Thoracic aorta (tissue), 2 donors: ENCODE measurements at places on chromosomes 2 and 18.

DNA sequence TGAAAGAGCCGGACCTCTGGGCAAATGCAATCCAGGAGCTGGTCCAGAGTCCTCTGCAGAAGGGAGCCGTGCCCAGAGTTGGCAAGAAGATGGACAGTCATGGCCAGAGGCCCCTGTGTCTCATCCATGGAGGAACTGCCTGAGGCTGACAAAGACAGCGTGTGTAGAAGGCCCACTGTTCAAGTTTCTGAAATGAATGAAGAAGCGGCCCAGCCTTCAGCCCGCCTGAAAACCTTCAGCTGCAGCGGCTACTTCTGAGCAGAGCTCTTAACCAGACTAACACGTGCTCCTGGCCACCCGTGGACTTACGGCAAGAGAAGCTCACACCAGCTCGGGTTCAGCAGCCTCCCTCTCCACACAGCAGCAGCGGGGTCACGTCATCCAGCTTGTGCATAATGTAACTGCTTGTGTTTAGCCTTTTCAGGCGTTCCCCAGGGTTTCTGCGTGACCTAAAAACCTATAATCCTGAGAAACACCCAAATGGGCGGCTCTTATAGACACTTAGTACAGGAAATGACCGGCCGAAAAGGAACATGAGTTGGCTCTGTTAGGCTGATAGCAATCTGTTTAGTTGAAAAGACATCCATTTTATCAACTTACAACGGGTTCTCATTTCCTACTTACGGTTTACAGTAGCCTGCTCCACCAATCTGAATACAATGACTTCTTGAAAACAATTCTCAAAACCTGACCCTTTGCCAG is at the start of gene FAM124B:
TSS of gene FAM124B (minus strand) at position 467 of the 702 bp plus-strand sequence. CDS start at position 128, 339 bp downstream.
- peak; percentile 13 for DNase-seq

- no peak for DNase-seq
Observed at GRCh38 chr18:23619388-23619881, 33.1 kb upstream of the NPC1 start.

- DNase-seq = no peak
Observed at GRCh38 chr18:75915941-75916623, 488.6 kb upstream of the SMIM21 start.

GRCh38 chr2:104028061-104028460 is 825.9 kb upstream of the POU3F3 start:
- DNase-seq = no peak

DNA sequence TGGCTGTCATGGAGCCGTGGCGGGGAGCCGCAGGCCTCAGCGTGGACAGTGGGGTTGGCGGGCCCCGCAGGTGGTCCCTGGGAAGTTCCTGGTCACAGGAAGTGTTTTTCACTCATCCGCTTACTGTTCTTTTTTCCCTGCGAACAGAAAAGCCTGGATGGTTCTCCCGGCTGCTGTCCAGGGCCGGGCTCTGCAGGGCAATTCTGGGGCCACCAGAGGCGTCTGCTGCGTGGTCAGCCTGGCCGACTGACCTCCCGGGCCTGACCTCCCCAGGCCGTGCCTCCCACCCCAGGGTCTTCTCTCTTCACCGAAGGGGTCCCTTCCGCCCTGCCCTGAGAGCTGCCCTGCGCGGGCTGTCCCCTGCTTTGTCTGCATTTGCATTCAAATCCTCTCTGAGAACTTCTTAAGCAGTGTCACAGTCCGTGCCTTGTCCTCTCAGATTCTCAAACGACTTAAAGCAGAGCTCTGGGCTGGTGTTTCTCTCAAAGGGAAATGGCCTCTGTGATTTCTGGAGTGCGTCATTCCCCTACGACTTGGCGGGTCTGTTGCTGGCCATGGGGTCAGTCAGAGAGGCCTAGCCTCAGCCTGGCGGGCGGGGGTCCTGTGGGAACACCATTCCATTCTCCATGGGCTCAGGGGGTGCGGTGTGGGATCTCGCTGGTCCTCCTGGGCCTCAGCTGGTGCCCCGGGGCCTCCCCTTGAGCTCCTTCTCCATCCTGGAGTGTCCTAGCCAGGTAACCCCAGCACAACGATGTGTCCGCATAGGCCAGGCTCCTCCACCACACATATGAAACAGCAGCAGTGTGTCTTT is 38.3 kb downstream of the KLHL29 start:
- DNase-seq = no peak

DNA sequence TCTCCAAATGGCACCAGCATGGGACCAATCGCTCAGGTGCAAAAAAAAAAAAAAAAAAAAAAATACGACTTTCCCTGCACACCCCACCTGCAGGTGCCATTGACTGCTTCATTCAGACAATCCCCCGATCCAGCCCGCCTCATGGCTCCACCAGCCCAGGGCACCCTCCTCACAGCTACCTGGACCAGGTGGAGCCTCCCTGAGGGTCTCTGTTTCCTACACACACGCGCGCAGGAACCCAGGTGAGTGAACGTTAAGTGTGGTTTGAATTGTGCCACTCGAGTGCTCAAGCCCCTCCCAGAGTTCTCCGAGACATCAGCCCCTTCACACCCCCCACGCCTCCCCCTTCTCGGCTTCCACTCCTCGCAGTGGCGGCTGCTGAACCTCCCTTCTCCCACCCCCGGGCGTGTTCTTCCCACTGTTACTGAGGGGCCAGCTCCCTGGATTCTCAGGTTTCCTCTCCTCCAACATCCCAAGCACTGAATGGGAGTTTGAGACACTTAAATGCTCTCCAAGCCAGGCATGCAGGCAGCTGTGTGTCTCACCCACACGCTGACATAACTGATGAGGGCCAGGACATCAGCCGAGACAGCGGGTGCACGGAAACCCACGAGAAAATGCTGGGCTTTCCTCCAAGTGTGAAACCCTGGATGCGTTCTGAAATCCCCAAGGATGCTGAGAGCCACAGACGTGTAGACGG is 88.8 kb upstream of the SNTG2 start:
- DNase-seq = no peak

GRCh38 chr18:41999751-42000150 is 44.7 kb downstream of the PIK3C3 start:
- DNase-seq = no peak

GRCh38 chr2:37827455-37827854 is 97.6 kb upstream of the RMDN2 start:
- DNase-seq = no peak

DNA sequence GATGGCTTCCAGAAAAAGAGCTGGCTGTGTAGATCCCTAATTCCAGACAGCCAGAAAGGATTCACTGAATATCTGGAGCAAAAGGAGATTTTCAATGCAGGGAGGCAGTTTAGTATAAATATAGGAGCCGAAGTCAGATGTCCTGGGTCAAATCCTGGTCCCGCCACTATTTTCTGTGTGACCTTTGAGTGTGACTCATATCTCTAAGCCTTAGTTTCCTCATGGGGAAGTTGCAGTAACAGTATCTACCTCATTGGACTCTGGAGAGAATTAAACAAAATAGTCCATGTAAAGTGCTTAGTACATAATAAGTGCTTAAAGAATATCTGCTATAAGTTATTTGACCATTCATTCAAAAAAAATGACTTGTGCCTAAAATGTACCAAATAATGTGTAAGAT is 52.1 kb upstream of the ITGA6 start:
- no peak for DNase-seq

- no peak for DNase-seq
Observed at GRCh38 chr2:112074506-112074905, 19.4 kb downstream of the TMEM87B start.

DNA sequence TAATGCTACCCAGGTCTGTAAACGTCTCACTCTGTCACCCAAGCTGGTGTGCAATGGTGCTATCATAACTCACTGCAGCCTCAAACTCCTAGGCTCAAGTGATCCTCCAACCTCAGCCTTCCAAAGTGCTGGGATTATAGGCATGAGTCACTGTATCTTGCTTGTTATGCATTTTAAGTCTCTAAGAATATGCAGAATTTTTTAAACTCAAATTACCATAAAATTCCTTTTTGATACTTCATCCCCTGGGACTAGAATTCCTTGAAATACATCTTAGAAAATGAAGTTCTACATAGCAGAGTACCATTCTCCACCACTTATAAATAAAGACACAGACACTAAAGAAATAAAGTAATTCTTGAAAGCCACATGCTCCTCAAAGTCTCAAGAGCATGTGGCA is 30.2 kb upstream of the LRATD1 start:
- no peak for DNase-seq

- no peak for DNase-seq
Observed at GRCh38 chr2:10914272-10914693, 2.5 kb downstream of the KCNF1 start.

DNA sequence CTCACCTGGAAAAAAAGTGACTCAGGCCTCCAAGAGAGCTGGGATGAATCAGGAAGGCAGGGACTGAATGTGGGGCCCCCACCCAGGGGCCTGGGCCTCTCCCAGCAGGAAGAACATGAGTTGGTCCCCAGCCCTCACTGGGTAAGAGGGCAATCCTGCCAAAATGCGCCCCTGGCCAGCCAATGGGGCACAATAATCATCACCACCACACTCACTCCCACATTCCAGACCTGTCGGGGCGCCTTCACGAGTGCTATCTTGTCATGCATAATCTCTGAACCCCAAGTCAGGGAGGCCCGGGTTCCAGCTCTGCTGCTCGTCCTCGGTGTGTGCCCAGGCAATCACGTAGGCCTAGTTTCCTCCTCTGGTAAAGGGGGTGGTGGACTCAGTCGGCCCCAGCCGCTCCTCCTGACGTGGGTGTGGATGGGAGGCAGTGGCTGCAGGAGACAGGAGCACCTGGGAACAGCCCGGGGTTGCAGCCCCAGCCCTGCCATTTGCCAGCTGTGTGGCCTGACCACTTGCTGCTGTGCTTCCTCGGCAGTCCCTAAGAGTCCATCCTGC is 115.1 kb downstream of the CYP26B1 start:
- DNase-seq = no peak

DNA sequence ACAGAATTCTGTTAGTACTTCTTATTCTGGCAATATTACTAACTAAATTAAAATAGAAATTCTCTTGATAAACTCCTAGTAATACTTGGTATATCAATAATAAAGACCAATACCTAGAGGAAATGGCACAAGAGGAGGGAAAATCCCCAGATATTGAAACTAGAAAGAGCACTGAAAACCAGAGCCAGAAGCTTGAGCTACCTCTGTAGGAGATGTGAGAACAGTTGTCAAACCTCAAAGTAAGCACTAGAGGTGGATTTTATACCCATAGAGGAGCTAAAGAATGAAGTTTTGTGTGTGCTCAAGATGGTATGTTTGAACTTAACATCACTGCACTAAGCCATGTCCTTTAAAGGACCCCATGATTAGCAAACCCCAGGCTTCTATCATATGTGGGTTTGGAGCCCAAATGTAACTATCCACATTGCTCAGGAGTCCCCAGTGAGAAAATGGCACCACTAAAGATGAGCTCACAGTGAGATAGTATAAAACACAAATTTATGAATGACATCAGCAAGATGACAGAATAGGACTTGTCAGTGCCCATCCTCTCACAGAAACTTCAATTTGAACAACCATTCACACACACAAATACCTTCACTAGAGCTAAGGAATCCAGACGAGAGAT is 122.1 kb downstream of the PKP4 start:
- no peak for DNase-seq

- DNase-seq = no peak
Observed at GRCh38 chr2:22756276-22757043, 628.5 kb upstream of the KLHL29 start.

- no peak for DNase-seq
Observed at GRCh38 chr2:230318190-230319121, 8.5 kb upstream of the SP140L start.

GRCh38 chr2:10963155-10963554 is 51.4 kb downstream of the KCNF1 start:
- DNase-seq = no peak

- no peak for DNase-seq
Observed at GRCh38 chr2:206379266-206379665, 64.1 kb upstream of the ADAM23 start.

DNA sequence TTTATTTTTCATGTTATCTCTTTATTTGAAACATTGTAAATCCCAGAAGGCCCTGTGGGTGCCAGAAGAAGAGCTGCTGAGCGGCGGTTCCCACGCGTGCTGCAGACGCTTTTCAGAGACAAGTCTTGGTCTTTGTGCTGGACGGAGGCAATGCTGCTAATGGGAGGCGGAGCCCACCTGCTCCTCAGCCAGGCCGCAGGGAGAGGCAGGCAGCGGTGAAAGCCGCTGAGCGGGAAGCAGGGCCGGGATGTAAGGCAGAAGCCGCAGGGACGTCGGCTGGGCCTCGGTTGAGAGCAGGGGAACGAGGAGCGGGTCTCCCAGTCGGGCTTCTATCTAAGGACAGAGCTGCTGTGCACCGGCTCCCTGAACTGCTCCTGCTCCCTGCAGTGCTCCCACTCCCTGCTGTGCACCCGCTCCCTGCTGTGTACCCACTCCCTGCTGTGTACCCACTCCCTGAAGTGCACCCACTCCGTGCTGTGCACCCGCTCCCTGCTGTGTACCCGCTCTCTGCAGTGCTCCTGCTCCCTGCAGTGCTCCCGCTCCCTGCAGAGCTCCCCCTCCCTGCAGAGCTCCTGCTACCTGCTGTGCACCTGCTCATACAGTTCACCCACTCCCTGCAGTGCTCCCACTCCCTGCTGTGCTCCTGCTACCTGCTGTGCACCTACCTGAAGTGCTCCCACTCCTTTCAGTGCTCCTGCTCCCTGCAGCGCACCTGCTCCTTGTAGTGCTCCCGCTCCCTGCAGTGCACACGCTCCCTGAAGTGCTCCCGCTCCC is 16.4 kb downstream of the TMEM18 start:
- no peak for DNase-seq

GRCh38 chr2:65231892-65232477 is 4.4 kb downstream of the ACTR2 start:
- no peak for DNase-seq

GRCh38 chr18:59685501-59685900 is 11.7 kb downstream of the CCBE1 start:
- no peak for DNase-seq

GRCh38 chr18:24400587-24400986 is 3.0 kb upstream of the OSBPL1A start:
- no peak for DNase-seq

- no peak for DNase-seq
Observed at GRCh38 chr18:36075862-36076587, 8.7 kb upstream of the RPRD1A start.

DNA sequence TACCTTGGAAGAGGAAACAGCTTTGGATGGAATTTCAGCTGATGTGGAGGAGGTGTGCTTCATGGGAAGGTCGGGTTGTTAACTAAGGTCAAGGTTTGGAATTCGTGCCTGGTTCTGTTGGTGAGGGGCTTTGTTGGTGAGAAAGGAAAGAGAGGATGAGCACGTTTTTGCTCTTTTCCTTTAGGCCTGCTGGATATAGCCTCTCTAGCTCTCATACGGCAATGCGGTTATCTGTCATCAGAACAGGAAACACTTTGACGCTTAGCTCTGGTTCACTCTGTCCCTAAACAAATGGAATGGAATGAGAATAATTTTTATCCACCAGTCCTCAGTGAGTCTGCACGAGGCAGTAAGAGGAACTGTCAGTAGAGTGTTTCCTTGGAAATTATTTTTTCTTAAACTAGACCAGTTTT is 169.7 kb upstream of the NOSTRIN start:
- DNase-seq = no peak

GRCh38 chr2:24632172-24632571 is 141.1 kb downstream of the NCOA1 start:
- no peak for DNase-seq
